ENCODE measurements at places on chromosomes 3 and 15.
A peak's percentile ranks its signal among the peaks of the same experiment; 100 is the strongest.

GRCh38 chr3:157594413-157594812 is 91.2 kb upstream of the VEPH1 start:
- no peak for DNase-seq

- no peak for DNase-seq
Measured at GRCh38 chr15:47378527-47378926, 338.8 kb upstream of the SEMA6D start.

GRCh38 chr3:71872256-71872655 is 87.3 kb upstream of the PROK2 start:
- no peak for DNase-seq

GRCh38 chr3:11238060-11238459 is 34.1 kb upstream of the ATG7 start:
- peak; percentile 69 for DNase-seq

GRCh38 chr3:160928183-160928726 is 172.2 kb downstream of the PPM1L start:
- DNase-seq: no peak

GRCh38 chr3:36907911-36908646 is 36.8 kb downstream of the TRANK1 start:
- DNase-seq: peak; percentile 62

GRCh38 chr3:149593418-149594160 is 64.2 kb downstream of the WWTR1 start:
- DNase-seq: no peak

DNA sequence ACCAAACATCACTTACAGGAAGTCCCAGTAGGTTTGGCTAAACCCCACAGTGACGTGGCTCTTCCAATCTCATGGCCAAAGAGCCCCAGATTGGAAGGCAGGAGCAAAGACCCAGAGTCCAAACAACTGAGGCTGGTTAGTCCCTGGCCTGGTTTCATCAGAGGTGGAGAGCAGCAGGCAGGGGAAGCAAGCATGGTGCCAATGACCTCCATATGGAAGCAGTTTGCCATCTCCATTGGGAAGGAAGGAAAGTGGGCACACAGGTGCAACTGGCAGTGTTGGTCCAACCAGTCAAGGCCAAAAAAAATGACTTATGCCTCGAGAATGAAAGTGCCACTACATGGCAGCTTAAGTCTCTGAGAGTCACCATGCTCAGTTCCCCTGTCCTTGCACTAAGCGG is 175.9 kb downstream of the NTRK3 start:
- DNase-seq: no peak

DNA sequence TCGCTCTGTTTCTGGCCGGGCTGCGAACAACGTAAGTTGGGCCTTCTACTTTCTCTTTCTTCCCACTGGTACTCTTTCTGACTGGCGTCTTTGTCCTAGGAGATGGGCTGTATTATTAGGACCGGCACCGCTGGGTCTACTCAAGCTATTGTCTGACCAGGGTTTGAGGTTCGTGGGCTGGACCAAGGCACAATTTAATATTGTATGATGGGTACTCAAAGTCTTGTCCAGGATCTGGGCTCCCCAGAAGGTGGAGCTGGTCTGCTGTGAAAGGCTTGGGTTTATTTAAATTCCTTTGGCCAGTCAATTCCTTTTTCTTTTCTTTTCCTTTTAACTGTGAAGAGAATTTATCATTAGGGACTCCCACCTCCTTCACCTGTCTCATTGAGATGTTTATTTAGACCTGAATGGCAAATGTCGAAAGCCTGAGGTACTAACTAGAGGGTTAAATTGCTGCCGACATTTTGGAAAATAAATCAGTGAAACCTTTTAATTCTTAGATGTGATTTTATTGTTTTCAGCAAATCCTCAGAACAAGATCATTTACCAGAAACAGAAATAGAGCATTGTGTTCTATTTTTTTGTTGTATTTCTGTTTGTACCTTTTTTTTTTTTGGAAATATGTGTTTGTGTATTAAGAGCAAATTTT is 410 bp downstream of the LRRC49 start:
- peak; percentile 72 for DNase-seq

DNA sequence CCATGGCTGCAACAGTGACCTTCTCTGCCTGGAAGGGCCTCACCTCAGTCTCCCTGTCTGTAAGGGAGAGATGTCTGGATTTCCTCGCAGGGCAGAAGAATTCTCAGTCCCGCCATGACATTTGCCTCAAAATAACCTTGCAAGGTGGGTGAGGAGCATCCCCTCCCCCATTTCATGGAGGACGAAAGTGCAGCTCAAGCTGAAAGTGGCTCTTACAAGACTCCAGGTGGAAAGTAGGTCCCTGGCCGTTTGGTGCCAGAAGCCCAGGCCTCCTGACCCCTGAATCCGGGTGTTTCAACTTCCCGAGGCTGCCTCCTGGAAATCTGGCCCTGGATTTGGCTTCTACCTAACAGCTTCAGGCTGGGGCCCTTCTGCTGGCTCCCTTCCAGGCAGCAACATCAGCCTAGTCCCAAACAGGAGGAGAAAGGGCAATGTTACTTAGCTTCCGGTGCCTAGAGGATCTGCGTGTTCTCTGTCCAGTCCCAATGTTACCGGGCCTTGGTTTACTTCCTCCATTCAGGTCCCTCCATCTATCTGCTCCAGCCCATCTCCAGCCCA is 769 bp upstream of the CSPG4 start:
- peak; percentile 83 for DNase-seq

DNA sequence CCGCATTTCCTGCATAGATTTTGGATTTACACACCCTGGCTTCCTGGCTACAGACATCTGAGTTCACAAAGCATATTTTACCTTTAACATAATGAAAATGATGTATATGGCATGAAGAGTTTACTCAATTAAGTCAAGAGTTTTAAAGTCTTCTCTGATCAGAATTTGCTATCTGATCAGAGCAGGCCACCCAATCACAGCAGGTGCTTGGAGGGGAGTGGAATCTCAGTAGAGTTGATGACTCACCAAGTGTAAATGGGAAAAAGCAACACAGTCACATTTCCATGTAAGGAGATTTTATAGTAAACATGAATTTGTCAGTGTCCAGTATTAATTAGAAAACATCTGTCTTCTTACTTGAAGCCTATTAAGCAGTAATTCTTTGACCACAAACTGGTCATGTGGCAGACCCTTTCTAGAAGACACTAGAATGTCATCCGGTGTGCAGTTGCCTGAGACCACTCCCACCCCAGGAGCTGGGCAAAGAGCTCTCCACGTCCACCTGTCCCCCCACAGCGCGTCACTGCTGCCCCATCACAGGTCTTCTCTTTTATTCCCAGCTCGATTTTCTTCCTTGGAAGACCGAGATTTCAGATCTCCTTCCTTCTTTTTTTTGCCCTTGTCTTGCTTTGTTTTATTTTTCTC is 10.8 kb downstream of the MESD start:
- no peak for DNase-seq

- no peak for DNase-seq
Measured at GRCh38 chr3:41847679-41848078, 114.2 kb downstream of the ULK4 start.

- no peak for DNase-seq
Measured at GRCh38 chr3:197615430-197615829, 59.7 kb upstream of the BDH1 start.

- no peak for DNase-seq
Measured at GRCh38 chr15:74128785-74129585, 1.4 kb upstream of the ISLR2 start.

GRCh38 chr3:194836661-194837060 is 151.0 kb downstream of the FAM43A start:
- DNase-seq: no peak

DNA sequence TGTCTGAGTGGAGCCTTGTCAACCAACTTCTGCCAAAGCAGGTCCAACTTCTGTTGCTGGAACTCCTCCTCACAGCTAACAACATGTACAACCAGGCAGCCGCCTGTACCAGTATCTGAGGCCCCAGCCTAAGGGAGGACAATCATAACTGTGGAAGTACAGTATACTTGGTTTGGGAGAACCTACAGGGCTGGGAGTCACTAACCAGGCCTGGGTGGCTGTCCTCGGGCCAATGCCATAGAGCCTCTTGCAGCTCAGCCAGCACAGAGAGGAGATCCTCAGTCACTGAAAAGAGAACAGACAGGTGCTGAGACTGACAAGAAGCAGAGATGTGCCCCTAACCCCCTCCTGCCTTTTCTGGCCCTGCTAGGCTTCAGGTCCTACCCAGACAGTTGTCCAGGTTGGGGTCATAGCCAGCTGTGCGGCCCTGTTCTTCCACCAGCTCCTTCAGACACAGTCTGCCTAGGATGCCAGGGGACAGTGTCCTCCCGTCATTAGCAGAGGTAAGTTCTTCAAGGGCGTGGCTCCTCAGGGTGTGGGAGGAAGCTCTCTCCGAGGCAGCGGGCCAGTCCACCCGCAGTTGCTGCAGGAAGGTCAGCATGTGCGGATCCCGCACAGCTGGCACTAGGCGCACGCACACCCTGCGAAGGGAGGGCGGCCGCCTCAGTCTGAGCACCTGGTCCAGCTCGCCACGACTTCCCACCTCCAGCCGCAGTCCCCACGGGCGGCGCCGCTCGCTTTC is 980 bp downstream of the DALRD3 start:
- DNase-seq: no peak

DNA sequence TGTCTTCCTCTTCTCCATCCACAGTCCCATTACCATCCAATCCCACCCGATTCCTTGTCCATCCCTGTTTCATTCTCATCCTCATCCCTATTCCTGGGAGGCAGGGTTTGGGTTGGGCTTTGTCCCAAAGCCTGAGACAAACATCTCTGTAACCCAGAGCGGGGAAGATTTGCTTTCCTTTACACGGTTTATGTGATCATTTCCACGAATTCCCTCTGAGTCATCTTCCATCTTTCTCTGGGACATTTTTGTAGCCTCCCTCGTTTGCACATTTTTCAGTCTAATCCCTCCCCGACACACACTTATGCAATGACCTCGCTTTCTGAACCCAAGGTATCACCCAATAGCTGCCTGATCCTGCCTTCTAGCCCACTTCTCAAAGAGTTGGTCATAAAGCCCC is 22.8 kb downstream of the DUOX2 start:
- DNase-seq: peak; percentile 72

DNA sequence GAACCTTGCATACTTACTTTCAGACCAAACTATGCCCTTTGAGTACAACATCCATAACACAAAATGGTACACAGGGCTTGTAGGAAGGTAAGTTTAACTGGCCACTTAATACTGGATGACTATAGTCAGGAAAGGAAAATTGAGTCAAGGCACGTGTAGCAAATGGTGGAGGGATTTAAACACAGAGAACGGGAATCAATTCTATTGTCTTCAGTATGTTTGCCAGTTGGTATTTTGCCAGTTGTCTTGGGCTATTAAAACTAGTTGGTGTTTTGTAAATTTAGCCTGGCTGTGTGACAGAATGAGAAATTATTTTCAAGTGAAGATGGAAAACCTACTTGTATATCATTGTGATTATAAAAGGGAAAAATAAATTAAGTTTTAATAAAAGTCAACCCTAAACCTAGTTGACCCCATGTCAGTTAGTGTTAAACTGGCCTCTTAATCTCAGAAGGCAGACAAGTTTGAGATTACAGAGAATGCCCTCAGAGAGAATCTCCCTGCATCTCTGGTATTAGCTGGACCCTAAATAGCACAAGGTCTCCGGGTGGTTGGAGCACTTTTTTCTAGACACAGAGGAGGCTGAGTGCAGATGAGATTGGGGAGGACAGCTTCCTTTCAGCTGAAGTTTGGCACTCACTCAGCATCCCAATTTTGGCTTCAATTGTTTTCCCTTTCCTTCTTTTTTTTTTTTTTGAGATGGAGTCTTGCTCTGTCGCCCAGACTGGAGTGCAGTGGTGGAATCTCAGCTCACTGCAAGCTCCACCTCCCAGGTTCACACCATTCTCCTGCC is 91.2 kb downstream of the MB21D2 start:
- no peak for DNase-seq

DNA sequence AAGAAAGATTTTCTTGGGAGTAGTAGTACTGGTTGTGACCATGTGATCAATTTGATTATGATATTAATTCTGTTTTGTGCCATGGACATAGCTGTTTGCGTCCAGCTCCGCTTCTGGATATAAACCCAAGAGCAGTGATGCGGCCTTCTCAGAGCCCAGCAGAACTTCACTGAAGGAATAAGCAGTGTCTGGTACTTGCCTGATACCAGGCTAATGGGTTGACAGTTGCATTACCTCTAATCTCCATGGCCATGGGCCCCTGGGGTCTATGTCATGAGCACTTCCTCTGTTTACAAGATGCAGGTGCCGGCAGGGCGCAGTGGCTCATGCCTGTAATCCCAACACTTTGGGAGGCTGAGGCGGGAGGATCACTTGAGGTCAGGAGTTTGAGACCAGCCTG is 36.3 kb upstream of the RAB6B start:
- no peak for DNase-seq

DNA sequence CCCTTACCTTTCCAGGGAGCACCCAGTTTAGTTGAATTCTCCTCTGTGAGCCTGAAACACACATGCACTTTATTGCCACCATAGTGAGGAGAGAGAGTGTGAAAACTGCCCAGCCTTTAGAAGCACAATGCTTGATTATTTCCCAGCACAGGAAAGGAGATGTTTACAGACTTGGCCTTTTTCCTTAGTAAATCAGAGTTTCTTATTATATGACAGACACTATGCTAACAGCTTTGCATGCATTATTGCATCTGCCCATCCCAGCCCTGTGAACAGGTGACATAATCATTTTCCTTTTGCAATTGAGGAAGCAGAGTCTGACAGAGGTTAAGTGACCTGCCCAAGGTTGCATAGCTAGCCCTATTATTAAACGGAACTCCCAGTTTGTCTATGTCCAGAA is 36.5 kb downstream of the CAPN3 start:
- DNase-seq: no peak

GRCh38 chr15:38253351-38253781 is 730 bp downstream of the SPRED1 start:
- peak; percentile 70 for DNase-seq

GRCh38 chr3:100976611-100977010 is 16.6 kb downstream of the ABI3BP start:
- no peak for DNase-seq

DNA sequence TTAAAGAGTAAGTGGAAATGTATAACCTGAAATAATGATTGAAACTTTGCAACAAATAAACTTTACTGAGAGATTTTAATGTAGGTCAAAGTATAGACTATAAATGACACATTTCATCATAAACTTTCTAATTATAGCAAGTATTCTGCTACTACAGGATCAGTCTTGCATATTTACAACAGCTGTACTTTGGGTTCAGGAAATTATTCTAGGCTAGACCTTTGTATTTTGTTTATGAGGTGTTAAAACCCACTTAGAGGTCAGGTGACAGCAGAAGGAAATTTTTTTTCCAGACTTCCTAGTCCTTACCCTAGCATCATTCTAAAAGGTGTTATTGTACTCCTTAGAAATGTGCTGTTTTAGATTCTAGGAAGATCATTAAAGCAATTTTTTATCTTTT is 2.3 kb downstream of the RNF7 start:
- DNase-seq: no peak

- DNase-seq: no peak
Measured at GRCh38 chr15:60162251-60162967, 158.3 kb downstream of the FOXB1 start.

- no peak for DNase-seq
Measured at GRCh38 chr3:41581700-41582099, 380.2 kb downstream of the ULK4 start.

DNA sequence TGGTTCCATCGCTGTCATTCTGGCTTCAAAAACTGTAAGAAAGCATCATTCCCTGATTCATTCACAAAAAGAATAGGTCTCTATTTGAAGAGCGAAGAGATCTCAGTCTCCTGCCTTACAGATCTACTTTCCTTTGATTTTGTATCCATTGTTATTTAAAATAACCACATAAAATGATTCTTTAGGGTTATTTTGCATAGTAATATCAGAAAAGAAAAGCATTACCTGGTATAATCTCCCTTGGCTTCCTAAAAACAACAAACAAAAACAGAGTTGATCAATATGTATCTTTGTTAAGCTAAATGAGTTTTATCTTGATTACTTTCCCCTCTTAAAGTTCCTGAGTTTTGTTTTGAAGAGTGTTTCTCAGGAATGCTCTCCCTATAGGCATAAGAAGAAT is 126.6 kb upstream of the LMOD3 start:
- DNase-seq: no peak
